ENCODE measurements at places on chromosomes 12 and 14.
A peak's percentile ranks its signal among the peaks of the same experiment; 100 is the strongest.

DNA sequence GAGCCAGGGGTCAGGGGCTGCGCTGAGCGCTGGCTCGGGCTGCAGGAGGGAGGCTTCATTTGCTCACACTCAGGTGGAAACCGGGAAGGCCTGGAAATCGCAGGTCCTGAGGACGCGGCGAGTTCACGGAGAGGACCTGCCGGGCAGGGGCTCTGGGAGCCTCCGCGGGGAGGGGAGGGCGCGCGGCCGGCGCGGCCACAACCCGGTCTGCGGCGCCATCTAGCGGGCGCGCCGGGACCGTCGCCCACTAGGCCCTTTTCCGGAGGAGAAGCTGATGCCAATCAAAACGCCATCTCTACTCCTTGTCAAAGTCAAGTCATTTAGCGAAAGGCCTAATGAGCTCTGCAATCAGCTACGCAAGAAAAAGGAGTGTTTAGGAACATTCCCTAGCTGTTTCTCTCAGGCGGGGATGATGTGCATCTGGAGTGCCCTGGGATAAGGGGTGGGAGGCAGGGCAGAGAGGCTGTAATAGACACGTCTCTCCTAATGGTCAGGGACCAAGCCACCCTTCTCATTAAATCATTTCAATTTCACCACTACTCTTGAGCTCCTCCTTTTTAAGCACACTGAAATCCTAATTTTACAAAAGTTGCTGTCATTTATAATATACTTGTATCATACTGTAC is 885.8 kb upstream of the TMEM132C start:
- DNase-seq, result peak; percentile 63

DNA sequence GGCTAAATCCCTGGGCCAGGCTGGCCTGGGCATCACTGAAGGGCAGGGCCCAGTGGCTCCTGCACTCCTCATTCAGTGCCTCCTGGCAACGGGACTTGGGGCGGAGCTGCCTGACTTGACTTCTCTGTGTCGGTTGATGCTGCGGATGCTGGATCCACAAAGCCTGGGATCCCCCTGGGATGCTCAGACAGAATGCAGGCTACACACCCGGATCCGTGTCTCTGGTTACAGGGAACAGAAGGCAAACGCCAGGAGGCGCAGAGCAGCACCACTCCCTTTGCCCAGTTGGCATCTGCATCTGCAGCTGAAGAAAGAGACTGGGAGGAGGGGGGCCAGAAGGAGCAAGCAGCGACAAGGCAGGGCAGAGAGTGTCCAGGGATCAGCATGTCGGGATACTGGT is 154.5 kb upstream of the FKBP4 start:
- DNase-seq, result no peak

DNA sequence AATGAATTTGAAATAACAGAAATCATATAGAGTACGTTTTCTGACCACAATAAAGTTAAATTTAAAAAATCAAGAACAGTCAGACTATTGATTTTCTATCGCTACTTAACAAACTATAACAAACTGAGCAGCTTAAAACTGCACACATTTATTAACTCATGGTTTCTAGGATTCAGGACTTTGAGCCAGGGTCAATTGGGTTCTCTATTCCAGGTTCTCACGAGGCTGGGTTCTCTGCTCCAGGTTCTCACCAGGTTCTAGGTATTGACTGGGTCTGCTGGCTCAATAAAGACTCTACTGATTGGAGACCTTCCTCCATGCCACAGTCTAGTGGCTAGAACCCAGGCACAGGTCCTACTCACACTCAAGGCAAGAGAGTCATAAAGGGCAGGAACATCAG is 22.8 kb downstream of the ABCC9 start:
- DNase-seq, result no peak

GRCh38 chr12:55365086-55365485 is 2.3 kb downstream of the OR6C75 start:
- no peak for DNase-seq

DNA sequence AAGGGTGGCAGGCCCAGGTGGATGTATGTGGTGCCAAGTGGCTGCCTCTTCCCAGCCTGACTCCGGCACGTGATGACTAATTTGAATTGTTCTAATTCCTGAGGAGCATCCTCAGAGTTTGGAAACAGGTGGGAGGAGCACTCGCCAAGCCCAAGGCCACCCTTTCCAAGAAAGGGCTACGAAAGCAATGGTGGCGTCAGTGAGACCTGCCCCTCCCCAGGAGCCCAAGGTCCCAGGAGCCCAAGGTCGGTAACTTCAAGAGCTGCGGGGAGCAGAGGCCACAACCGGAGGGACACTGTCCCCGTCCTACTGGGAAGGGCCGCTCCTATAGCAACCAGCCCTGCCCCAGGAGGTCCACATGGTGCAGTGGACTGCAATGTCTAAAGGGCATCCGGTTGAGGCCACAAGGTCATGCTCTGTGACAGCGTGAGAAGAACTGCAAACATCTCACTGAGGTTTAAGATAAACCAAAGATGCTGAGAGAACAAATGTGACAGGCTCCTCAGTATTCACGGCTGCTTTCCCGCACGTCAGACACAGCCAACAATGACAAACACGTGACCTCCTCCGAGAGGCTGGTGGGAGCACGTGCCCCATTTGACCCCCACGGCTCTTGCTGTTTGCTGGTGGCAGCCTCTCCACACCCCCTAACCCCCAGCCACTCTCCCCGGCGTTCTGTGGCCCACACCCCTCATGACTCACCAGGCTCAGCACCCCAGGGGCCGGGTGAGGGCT is 79.6 kb downstream of the ITPK1 start:
- no peak for DNase-seq

- DNase-seq, result no peak
These were observed 2.1 kb downstream of the CBX5 start for GRCh38 chr12:54277823-54278276.

GRCh38 chr12:71940068-71940467 is 1.4 kb downstream of the TPH2 start:
- DNase-seq, result no peak

DNA sequence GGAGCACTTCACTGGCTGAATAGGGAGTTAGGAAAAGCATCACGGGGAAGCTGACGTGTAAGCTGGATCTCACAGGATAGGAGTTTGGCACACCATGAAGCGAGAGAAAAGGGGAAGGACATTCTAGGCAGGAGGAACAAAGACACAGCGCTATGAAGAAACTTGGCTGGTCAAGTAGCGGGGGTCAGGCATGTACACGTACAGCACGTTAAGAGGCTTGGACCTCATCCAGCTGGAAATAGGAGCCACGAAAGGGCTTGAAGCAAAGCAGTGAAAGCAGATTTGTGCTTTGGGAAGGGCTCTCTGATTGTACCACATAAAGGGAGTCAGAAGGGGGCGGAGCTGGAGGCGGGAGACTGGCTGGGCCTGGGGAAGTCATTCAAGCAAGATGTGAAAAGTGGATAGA is 19.6 kb upstream of the GALNT8 start:
- peak; percentile 22 for DNase-seq

- no peak for DNase-seq
These were observed 47.9 kb downstream of the SEL1L start for GRCh38 chr14:81485781-81486180.

DNA sequence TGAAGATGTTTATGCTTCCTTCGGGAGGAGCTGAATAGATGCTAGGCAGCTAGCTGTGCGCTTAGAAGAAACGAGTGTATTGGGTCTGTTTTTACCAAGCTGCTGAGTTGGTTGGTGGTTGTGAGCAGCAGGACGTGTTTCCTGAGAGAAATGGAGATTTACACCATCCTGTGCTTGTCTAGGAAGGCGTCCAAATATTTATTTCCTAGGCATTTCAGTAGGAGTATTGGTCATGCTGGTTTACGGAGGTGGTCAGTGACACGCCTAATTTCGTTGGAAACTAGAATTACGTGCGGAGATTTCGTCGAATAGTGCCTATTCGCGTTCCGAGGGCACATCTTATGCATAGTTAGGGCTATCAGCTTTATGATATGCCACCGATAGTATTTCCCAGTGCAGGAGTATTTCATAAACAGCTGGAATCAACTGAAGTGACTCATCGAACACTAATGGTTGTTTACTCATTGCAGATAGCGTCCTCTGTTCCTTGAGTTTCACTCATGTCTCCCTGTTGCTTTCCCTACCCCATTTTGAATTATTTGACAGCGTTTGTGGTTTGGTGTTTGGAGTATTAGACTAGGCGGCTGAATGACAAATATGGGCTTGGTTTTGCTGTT is 780 bp downstream of the TBC1D15 start:
- no peak for DNase-seq

- no peak for DNase-seq
These were observed 82.1 kb upstream of the FERMT2 start for GRCh38 chr14:53032838-53033390.

- DNase-seq, result no peak
These were observed 151.9 kb downstream of the SSPN start for GRCh38 chr12:26347300-26347699.

- no peak for DNase-seq
These were observed 140.3 kb upstream of the SEL1L start for GRCh38 chr14:81673930-81674329.

- DNase-seq, result no peak
These were observed 14.6 kb downstream of the BEST3 start for GRCh38 chr12:69684466-69684865.

Measured in NCI-H1092 (cell line).